Right cardiac atrium (tissue), 5 donors: ENCODE measurements at places on chromosomes 2 and 18.

DNA sequence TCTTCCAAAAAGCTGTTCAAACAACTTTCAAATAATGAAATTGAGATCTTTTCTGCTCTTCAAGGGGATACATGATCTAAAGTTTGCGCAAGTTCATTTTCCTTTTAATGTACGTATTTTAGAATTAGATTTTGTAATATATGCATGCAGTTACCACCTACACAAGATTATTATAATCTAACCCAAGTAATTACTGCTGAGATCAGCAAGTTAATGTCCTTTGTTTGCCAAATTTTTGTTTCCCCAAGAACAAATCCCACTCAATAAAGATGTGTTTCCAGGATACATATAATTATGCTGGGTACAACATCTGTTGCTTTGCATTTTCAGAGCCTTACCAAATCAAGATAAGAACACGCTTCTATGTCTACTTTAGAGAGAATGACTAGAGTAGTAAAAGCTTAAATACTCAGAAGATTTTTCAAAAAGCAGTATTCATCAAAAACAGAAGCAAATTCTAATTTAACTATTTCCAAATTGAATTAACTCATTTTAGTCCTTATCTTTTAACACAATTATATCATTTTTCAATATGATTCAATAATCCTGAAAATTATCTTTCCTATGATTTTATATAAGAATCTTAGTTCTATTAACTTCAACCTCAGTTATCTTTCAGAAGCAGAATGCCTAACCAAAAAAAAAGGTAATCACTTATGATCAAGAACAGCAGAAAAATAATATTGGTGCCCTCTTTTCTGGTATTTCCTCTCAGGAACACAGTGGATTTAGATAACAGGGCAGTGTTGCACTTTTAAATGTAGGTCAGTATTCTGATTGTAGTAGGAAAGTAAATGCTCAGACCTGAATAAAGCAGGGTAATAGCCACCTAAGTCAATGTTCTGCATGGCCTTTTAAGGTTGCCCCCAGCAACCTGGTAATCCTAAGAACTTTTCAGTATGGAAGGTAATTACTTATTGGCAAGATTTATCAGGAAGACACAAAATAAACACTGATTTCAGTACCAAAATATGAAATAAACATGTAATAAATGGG, 28.0 kb downstream of the CERKL start:
- no peak for DNase-seq

- DNase-seq: no peak
Observed at GRCh38 chr2:221156062-221156734, 415.9 kb downstream of the EPHA4 start.

DNA sequence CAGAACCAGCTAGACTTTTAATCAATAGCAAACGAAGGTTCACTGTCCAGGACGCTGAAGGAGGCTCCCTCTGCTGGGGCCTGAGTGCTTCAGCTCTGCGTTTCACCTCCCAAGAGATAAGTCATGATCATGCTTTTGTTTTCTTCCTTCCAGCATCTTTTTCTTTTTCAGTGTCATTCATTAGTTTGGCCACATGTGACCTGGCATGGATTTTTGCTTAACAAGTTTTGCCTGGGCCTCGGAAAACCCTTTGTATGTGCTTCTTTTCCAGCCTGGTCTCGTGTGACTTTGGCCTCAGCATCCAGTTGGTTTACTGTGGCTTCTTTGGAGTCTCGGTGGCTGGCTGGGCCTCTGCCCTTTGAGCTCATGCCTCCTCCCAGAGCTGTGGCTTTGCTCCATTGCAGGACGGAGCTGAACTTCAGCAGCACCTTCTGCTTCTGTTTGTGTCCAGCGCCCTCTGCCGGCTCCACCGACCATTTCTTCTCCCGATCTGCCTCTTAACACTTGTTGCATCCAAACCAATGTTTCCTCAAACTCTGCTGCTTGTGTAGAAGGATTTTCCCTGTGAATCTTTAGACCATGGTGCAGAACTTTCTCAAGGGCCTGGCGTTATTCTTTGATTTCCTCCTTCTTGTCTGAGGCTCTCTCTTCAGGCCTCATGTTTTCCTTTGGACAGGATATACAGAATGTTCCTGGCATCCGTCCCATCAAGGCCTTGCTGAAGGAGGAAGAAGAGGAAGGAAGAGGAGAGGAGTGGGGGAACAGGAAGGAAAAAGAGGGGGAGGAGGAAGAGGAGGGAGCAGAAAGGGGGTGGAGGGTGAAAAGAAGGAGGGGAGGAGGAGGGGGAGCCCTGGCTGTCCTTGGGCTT, 23.6 kb upstream of the HES6 start:
- DNase-seq: peak; percentile 93

DNA sequence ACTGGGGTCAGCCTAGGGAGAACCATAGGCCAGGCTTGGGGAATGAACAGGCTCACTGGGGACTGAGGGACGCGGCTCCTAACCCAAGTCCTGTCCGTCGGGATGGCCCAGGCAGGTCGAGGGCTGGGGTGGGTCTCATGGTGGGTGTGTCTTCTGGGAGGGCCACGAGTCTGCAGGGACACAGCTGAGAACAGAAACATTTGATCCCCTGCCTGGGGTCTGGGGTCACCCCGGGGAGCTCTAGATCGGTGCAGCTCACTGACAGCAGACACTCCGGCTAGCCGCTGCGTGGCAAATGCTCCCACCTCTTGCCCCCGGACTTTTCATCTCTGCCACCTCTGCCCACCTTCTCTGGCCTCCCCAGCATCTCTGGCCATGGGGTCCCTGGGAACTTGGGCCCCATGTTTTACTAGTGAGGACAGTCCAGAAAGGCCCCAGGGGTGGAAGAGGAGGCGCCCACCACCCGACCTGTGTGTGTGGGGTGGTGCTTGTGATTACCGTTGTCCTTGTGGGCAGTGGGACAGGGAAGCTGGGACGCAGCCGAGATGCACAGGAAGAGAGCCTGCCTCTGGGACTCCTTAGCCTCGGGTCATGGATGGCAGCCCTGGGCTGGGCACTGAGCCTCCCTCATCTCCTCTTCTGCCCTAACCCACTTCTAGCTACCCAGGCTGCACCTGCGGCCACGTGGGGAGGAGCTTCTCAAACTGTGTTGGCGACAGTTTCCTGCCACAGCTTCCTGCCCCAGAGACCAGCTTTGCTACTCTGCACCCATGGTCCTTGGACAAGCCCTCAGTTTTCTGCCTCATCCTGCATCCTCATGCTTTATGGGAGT, 4.9 kb downstream of the ZAP70 start:
- no peak for DNase-seq

DNA sequence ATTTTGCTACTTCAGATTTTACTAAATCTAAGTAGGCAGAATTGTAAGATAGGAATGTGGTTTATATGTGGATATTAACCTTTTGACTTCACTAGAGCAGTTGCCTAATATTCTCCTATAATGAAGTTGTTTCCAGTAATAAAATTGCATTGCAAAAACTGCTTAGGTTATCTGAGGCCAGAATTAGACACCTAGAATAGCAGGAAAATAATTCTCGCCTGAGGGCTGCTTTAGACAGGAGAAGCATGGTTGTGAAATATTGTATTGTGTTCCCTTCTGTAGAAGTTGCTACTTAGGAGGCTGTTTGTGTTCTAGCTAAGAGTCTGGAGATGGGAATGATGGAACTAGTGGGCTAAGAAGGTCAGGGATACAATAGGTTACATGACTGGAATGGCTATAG, 146.3 kb downstream of the PLCL1 start:
- no peak for DNase-seq

GRCh38 chr2:95262896-95263542, 11.2 kb upstream of the PROM2 start:
- DNase-seq: no peak

- no peak for DNase-seq
Observed at GRCh38 chr2:3073041-3073595, 304.5 kb downstream of the EIPR1 start.
